Gastroesophageal sphincter (tissue), 4 donors: ENCODE measurements at places on chromosomes 7 and 10.

GRCh38 chr10:102642736-102643335 lies 1.4 kb upstream of the TRIM8 start:
- ATAC-seq = peak; percentile 4

DNA sequence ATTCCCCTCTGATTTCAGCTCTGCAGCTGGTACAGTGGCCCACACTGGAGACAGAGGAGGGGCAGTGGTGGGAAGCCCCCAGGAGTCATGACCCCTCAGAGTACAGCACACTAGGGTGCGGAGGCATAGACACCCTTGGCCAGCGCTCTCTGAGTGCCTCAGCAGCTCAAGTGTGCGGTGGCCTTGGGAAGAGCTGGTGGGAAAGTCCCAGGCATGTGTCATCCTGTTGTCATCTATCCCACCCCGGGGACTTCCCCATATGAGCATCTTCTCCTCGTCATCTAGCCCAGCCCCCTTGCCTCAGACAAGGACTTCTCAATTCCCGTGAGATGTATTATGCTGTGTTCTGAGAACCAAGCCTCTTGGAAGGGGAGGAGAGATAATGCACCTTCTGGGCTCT lies 15.6 kb upstream of the PPIF start:
- no peak for ATAC-seq

- no peak for ATAC-seq
These were observed 806.9 kb upstream of the SORCS1 start for GRCh38 chr10:107971411-107971810.

GRCh38 chr10:96491303-96491702 lies 22.4 kb downstream of the TLL2 start:
- ATAC-seq = no peak
